ENCODE measurements at places on chromosomes 4 and X.
A peak's percentile ranks its signal among the peaks of the same experiment; 100 is the strongest.

DNA sequence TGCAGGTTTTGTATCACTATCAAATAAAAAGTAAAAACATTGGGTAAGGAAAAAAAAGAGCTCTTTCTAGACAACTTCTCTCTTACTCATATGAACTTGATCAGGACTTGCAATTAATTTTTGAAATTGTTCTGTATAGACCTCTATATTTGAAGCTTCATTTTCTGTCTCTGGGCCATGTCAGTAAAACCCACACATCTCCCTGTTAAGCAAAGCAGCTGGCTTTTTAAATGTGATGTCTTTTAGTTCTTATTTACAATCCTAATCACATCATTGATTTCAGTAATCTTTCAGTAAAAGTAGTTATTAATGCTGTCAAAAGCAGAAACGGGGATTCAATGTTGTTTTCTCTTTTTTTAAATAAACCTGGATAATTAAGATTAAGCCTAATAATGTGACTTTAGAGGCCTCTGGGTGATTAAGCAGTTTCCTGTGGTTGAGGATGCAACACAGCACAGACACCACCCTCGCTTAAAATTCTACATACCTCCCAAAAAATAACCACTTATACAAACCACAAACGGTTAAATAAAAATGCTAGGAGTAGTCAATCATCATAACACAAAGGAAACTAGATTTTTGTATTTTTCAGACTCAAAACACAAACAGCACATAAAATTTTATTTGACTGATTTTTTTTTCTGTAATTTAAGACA is 5.2 kb upstream of the PCDH10 start:
- no peak for DNase-seq

- no peak for DNase-seq
Measured at GRCh38 chr4:73676861-73677323, 56.7 kb upstream of the RASSF6 start.

DNA sequence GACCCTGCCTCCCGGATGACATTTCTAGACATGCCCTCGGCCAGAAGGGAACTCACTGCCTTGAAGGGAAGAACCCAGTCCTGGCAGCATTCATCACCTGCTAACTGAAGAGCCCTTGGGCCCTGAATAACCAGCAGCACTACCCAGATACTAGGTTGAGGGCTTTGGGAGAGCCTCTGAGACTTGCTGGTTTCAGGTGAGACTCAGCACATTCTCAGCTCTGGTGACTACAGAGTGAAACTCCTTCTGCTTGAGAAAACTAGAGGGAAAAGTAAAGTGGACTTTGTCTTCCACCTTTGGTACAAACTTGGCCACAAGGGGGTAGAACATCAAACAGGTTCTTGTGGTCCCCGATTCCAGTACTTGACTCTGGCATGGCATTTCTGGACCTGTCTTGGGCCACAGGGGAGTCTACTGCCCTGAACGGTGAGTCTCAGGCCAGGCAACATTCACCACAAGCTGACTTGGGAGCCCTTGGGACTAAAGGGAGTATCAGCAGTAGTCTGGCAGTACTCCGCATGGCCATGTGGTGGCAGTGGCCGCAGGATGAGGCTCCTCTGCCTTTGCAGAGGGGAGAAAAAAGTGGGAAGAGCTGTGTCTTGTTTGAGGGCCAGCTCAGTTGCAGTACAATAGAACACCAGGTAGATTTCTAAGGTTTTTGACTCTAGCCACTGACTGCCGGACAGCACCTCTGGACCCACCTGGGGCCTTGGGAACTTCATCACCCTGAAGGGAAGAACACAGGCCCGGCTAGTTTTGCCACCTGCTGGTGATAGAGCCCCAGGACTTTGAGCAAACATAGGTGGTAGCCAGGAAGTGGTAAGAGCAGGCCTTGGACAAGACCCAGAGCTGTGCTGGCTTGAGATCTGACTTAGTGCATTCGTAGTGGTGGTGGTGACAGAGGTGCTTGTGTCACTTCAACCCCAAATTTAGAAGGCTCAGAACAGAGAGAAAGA is 414.8 kb downstream of the OPHN1 start:
- DNase-seq: no peak

- DNase-seq: no peak
Measured at GRCh38 chrX:20947411-20947912, 426.8 kb upstream of the CNKSR2 start.

- no peak for DNase-seq
Measured at GRCh38 chrX:152149648-152150047, 11.3 kb upstream of the MAGEA10 start.

GRCh38 chr4:82785611-82786400 is 12.8 kb downstream of the SCD5 start:
- DNase-seq: no peak

DNA sequence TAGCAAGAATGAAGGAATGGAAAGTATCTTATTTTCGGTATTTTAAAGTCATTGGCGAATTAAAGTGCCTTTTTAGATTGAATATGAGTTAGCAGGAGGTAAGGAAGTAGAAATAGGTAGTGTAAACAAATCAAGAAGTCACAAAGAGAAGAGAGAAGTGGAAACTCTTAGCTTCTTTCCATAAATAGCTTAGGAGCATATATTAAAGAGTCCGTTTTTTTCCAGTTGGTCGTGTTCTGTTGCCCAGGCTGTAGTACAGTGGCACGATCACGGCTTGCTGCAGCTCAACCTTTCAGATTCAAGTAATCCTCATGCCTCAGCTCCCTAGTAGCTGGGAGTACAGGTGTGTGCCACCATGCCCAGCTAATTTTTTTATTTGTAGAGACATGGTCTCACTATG is 56.4 kb downstream of the UBE2K start:
- DNase-seq: no peak

GRCh38 chr4:21656832-21657231 is 291.7 kb downstream of the KCNIP4 start:
- DNase-seq: no peak

DNA sequence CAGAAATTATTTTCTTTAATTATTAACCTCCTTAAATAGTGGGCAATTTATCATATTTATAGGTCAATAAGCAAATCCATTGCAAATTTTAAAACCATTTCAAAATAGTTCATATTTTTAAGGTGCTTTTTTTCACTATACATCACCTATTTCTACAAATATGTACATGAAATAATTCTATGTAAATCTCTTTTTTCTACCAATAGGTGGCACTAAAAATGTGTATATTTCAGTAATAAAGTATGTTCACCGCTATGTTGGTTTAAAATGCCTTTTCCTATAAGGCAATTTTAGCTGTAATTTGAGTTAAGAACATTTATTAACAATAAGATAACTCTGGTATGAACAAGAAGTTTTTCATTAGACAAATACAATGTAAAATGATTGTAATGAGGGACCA is 672.2 kb downstream of the KCTD8 start:
- no peak for DNase-seq

DNA sequence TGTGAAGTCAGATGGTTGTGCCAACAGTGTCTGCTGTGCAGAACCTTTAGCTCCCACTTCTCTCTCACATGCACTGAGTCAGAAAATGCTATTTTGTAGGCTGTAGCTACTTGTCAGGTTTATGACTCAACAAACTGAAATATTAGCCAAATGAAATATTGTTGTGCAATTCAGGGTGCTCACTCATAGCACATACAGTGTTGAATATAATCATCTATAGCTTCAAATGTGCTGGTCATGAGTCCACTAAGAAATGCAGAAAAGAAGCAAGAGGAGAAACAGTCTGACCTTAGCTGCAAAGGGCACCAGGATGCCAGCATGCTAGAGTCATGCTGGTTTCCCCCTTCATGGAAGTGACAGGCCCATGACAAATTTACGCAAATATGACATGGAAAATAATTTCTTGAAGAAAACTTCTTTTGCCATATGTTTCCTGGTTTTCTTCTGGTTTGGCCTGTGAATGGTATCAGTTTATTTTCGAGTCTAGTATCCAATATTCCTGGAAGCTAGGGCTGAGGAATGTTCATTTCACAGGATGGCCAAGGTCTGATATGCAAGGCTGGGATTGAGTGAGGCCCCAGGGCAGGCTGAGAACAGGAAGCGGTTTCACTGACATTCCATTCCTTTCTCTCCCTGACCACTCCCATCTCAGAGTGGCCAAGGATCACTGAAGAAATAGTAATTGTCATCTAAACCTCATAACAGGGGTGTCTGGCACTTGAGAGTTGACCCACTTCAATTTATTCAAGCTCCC is 10.3 kb upstream of the CXCL2 start:
- no peak for DNase-seq

GRCh38 chr4:130922955-130923354 is 1827.0 kb downstream of the C4orf33 start:
- DNase-seq: no peak

DNA sequence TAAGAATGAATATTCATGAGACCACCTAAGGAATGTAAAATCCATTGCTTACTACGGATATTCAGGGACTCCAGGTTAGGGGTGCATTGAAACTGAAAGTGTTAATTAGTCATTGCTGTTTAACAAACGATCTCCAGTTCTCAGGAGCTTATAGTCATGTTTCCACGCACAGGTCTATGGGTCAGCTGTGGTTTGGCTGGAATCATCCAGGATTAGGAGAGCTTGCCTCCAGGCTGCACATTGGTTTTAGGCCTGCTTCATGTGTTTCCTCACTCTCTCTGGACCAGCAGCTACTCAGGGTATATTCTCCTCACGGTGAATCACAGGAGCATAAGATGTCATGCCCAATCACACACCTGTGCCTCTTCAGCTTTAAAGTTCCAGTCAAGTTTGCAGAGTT is 98.9 kb downstream of the ATXN3L start:
- DNase-seq: no peak

GRCh38 chr4:151029537-151029936 is 14.5 kb upstream of the LRBA start:
- no peak for DNase-seq

GRCh38 chrX:129462707-129463106 is 60.6 kb downstream of the SMARCA1 start:
- peak; percentile 13 for DNase-seq

DNA sequence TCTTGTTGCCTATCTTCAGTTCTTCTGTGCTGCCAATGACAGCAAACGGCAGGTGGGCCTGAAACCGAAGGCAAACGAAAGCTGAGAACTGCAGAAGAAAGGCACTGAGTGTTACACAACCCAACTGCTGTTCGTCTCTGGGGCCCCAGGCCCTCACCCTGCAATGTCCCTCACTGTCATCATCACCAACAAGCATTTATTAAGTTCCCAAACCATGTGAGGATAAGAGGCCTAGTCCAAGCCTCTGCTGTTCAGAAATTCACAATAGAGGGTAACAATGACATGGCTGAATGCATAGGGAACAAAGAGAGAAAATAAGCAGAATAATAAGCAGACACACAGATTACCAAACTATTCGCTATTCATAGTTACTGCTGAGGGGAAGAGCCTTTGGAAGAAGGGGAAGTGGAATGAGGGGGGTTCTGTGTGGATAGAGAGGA is 34.5 kb upstream of the NKRF start:
- no peak for DNase-seq

- DNase-seq: no peak
Measured at GRCh38 chr4:24266951-24267722, 317.2 kb downstream of the DHX15 start.

- DNase-seq: no peak
Measured at GRCh38 chr4:159360549-159360948, 257.7 kb downstream of the RAPGEF2 start.

DNA sequence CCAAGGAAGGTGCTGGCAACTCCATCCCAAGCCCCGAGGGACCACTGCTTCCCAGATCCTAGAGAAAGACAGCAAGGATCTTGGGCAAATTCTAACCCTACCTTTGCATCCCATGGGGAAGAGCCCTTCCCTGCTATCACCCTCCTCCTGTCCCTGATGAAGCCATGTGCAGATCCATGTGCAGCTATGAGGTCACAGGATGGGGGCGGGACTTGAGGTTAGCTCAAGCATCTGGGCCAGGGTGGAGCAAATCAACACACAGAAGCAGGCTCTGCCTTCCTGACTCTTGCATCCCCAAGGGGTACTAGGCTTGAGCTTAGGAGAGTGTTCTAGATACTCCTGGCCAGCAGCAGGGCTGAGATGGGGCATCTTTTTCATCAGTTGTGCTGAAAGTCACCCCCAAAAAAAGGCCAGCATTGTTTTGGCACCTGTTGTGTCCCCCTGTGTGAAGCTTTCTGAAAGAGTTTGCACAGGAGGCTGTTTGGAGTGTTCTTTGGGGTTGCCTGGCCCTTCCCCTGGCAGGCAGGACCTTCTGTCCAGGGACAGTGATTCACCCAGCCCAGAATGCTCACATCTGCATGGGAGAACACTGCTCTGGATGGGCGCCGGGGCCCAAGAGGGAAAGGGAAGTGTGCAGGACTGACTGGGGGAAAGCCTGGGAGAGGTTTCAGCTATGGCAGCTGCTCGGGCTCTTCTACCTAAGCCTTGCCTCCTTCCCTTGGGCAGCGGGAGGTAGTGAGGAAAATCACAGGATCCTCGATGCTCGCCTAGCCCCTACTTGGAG is 50.8 kb downstream of the PRPS1 start:
- no peak for DNase-seq

GRCh38 chrX:29254515-29254914 is 667.3 kb downstream of the IL1RAPL1 start:
- DNase-seq: no peak

DNA sequence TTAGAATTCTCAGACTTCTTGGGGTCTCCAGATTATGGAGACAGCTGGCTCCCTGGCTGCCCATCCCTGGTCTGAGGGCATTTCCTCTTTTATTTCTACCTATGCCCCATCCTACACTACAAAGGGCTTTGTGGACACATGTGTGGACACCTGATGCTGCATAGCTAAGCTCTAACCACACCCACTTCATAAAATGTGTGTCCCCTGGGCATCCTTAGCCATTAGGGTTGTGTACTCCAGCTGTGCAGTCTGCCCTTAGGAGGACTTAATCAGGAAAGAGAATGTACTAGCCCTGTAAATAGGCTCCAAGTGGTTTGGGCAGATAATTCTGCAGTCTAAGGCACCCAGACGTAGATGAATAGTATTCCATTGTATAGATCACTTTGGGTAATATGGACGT is 47.0 kb downstream of the COQ2 start:
- no peak for DNase-seq

All from hippocampal formation (tissue), 2 donors.